Muscle of leg (tissue), 16 donors: ENCODE measurements at places on chromosomes 4 and X. TPM values are rescaled to one million over a fixed set of nuclear protein-coding genes. Genes with fewer than 3 reads are reported as not detected.

The SULT1B1 gene
- 0.53 TPM for total RNA-seq

The RXFP1 gene
- 1.1 TPM for total RNA-seq

The PLRG1 gene
- 61.3 TPM for total RNA-seq

The CYTL1 gene
- total RNA-seq: 11.0 TPM

The CXCL11 gene
- total RNA-seq: not detected

The SLC38A5 gene
- 4.2 TPM for total RNA-seq

The PACRGL gene
- total RNA-seq: 15.5 TPM

The MAGEC2 gene
- not detected for total RNA-seq

The INTS12 gene
- 18.7 TPM for total RNA-seq

The BST1 gene
- total RNA-seq: 5.2 TPM

The GTPBP6 gene
- 27.3 TPM for total RNA-seq

The CFP gene
- 3.2 TPM for total RNA-seq

The MAGEA11 gene
- total RNA-seq: not detected

The ZNF711 gene
- 20.7 TPM for total RNA-seq

The NPNT gene
- total RNA-seq: 112 TPM

The HTN3 gene
- not detected for total RNA-seq

The GC gene
- total RNA-seq: 0.35 TPM

The GAGE12E gene
- total RNA-seq: not detected

The LRCH2 gene
- total RNA-seq: 4.0 TPM

The LRRC66 gene
- 1.2 TPM for total RNA-seq

The GDI1 gene
- total RNA-seq: 45.4 TPM

The TMEM271 gene
- total RNA-seq: 0.04 TPM
